ENCODE measurements at places on chromosomes 5 and 9.
A peak's percentile ranks its signal among the peaks of the same experiment; 100 is the strongest.

- DNase-seq: no peak
These were observed 34.1 kb upstream of the CPLX2 start for GRCh38 chr5:175837171-175837699.

DNA sequence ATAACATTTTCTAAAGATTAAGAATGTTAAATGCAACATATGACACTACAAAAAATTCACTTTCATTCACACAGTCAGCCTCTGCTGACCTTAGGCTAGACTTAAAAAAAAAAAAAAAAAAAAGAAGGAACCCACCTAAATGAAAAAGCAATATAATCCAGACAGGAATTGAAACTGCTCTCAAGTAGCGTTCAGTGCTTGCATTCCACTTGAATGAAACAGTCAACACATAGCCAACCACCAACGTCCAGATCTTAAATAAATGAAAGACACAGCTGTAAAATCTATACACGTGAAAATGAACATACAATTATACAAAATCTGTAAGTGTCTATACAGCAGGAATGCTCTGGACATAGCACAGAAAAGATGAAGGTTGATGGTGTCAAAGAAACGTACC is 11.4 kb downstream of the TMEM245 start:
- no peak for DNase-seq

- DNase-seq: no peak
These were observed 412.1 kb upstream of the CDH10 start for GRCh38 chr5:25056836-25057235.

DNA sequence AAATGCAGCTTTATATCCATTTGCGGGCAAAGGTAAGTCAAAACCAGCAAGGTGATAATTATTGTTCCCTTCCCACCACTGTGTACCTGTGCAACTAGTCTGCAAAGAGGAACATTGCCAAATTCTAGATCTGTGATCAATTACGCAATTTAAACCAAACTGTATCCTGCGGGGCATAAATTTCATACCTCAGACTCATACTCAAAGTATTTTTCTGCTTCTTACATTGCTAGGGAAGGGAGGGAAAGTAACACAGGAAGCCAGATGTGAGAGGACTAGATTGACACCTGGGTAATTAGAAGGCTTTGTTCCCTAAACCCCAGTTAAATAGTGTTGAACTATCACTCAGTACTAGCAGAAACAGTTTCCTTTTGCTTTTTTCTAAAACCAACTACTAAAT is 240.2 kb upstream of the ZNF608 start:
- no peak for DNase-seq

GRCh38 chr9:131406563-131407436 is 12.9 kb downstream of the PRRC2B start:
- DNase-seq: no peak

DNA sequence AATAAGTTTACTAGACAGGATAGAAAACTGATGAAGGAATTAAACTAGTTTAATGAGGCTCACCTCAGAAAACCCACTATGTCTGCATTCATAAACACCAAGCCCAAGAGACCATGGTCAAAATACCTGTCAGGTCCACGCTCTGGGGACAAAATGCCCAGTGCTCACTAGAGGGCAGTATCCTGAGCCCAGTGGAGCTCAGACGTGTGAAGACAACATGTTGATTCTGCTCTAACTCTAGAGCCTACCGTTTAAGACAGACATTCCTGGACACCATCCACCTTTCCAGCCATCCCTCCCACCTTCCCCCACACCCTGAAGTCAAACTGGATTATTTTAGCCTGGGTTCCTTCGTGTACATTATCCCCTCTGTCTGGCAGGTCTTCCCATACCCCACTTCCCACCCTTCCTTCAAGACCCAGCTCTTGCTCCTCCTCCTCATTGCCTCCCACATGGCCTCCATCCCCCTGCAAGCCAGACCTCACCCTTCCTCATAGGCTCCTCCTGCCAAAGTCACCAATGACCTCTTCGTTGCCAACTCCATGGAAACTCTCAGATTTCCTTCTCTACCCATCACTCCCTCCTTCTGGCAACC is 142.3 kb upstream of the FSTL4 start:
- no peak for DNase-seq

DNA sequence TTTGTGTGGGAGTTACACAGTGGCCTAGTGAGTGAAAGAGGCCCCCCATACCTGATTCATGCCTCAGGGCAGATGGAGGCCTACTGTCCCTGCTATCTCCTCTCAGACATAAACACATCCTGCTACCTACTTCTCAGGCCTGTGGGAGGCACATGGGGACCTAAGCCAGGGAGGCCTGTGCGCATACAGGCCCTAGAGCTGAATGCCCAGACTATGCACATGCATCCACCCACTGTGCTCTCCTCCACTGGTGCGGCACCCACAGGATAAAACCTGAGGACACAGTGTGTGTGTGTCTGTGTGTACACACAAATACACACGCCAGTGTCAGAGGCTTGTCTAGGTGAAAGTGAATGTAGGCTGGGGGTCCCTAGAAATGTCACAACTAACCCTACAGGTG is 1.4 kb downstream of the PAX5 start:
- no peak for DNase-seq

- no peak for DNase-seq
These were observed 822 bp downstream of the RASEF start for GRCh38 chr9:83061990-83062650.

DNA sequence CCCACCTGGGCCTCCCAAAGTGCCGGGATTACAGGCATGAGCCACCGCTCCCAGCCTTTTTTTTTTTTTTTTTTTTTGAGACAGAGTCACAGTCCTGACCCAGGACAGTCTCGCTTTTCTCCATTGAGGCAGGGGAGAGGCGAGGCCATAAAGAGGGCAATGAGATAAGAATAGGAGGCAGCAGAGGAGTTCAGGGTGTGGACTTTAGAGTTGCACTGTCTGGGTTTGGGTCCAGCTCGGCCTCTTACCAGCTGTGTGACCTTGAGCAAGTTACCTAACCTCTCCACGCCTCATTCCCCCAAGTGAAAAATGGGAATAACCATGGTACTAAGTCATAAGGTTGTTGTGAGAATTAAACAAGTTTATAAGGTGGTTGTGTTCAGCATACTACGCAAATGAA is 24.6 kb upstream of the ANKH start:
- no peak for DNase-seq

DNA sequence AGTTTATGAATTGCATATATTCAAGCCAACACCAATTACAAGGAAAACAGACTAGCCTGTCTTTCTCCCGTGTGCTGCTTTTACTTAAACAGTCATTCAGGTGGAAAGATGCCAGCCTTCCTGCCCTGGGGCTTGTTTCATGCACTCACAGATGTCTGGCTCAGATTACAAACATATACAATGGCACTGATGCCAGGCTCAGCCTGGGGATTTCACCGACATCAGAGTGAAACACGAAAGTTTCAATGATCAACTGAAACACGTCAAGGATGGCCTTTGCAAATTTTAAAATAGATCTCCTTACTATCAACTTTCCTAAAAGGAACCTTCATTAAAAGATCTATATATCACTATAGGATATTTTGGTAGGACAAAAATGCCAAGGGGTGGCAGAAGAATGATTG is 1576.5 kb downstream of the EFNA5 start:
- no peak for DNase-seq

- DNase-seq: no peak
These were observed 11.9 kb downstream of the PDE6A start for GRCh38 chr5:149932445-149933350.

DNA sequence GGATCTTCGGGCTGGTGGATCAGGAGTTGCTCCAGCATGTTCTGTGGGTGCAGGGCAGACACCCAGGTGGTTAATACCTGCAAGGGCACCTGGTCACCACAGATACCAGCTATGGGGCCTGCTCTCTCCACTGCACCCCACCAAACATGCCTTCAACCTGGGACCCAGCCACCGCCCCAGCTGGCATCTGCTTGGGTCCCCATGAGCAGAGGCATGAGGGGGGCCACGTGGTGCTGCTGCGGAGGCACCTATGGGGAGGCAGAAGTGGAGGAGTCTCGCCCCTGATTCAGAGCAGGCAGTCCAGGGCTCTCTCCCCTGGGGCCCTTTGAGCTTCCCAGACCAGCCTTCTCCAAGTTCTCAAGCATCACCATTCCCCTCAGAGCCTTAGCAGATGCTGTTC is 2.9 kb downstream of the AK8 start:
- no peak for DNase-seq

- DNase-seq: peak; percentile 1
These were observed 42.0 kb upstream of the CDC42SE2 start for GRCh38 chr5:131221888-131222287.

DNA sequence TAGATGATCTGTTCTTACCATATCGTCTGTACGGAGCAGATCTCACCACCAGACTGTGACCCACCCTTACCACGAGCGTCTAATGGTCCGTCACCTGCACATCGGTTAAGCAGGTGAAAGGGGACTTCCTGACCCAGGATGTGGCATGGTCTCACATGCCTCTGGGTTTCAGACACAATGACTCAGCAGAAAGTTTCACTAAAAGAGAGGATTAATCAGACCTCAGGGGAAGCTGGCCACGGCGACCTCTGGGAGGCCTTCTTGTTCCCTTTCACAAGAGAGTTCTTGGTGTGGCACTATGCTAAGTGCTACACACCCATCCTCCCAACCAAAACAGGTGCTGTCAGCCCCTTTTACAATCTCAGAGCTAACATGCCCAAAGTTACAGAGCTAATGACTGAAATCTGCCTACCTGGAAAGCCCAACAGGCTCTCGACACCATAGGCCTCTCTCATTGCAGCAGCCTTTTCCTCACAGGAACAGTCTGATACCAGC is 41.6 kb downstream of the ADAMTS12 start:
- no peak for DNase-seq

DNA sequence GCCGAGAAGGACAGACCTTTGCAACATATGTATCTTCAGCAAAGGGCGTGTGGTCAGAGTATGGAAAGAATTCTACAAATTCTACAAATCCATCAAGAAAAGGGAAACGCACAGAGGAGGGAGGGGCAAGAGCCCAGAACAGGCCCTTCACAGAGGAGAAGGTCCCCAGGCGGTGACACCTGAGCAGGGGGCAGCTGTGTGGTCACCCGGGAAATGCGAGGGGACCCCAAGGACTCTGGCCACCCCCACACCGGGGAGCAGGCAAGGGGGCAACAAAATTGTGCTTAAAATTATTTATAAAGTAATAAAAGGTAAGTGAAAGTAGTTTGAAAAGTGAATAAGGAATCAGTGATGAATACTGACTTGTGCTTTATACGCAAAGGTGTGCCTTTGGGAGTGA is 17.6 kb downstream of the NACC2 start:
- no peak for DNase-seq

GRCh38 chr5:151721087-151721646 is 34.5 kb upstream of the SPARC start:
- DNase-seq: no peak

DNA sequence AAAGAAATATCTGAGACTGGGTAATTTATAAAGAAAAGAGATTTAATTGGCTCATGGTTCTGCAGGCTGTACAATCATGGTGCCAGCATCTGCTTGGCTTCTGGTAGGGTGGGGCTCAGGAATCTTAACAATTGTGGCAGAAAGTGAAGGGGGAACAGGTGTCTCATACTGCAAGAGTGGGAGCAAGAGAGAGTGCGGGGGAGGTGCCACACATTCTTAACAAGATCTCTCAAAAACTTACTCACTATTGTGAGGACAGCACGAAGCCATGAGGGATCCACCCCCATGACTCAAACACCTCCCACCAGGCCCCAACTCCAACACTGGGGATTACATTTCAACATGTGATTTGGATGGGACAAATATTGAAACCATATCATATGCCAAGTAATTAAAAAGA is 70.1 kb upstream of the PANK3 start:
- no peak for DNase-seq

DNA sequence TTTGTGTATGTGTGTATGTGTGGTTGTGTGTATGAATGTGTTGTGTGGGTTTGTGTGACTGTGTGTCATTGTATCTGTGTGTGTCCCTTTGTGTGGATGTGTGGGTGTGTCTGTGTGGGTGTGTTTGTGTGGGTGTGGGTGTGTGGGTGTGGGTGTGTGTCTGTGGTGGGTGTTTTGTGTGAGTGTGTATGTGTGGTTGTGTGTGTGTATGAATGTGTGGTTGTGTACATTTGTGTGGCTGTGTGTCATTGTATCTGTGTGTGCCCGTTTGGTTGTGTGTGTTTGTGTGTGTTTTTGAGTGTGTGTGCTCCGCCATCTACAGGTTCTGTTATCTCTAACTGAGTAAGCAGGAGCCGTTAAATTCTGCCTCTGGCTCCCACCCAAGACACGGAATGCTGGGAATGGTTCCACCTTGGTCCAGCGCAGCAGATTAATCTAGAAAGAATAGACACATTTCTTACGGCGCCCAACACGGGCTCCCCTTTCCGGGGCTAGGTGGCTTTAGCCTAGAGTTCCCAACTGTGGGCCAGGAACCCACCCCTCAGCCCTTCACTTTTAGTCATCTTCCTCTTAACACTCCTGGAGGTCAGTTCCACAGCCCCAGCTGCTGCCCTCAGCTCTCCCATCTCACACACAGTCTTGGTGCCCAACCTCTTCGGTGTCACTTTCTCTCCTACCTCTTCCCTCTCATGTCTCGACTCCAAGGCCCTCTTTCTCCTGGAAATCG is 197.1 kb downstream of the TTLL11 start:
- DNase-seq: no peak

DNA sequence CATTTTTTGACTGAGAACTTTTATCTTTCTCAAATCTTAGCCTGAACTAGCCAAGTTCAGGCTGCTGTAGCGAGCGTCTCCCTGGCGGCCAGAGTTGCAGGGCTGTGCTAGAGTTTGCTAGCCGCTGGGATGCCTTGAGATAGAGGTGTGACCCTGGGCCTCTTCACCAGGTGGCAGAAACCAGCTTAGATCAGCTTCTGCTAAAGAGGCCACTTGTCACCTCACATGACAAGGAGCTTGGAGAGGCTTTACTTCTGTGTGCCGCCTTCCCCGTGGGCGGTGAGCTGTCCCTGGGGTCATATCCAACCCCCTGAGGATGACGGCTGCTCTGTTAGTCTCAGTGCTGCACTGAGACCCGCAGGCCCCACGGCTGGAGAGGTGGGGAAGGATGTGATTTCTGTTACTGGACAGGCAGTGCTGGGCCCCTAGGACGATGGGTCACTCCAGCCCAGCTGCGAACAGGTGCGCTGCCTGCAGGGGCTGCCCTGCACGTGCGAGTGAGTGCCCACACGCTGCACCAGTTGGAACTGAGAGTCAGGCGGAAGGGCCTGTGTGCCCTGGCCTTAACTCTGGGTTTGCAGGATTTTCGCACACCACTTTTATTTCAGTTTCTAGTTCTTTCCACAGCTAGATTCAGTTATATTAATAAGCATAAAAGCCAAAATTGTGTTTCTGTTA is 63.8 kb downstream of the EHMT1 start:
- no peak for DNase-seq

- DNase-seq: no peak
These were observed 144.7 kb downstream of the KDM4C start for GRCh38 chr9:6902423-6902822.

- no peak for DNase-seq
These were observed 341.0 kb upstream of the POU5F2 start for GRCh38 chr5:94082405-94082804.

DNA sequence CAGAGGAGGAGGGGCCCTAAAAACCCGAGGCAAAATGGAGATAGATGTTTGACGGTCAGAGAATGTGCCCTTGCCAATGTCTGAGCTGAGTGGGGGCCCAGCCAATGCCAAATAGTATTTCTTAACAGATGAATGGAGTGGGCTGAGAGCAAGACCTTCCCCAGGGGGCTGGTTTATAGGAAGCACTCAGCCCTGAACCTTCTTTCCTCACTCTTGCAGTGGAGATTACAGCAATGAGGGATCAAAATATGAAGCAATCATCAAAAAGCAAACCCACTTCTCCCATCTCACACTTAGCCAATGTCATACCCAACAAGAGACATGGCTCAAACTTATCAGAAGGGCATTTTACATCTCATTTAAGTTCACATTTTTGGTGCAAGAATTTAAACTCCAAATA is 350.3 kb downstream of the GADD45G start:
- no peak for DNase-seq

- DNase-seq: no peak
These were observed 2.6 kb downstream of the SH3RF2 start for GRCh38 chr5:145938776-145939539.
